ENCODE measurements at places on chromosomes 1 and 21.
A peak's percentile ranks its signal among the peaks of the same experiment; 100 is the strongest.

DNA sequence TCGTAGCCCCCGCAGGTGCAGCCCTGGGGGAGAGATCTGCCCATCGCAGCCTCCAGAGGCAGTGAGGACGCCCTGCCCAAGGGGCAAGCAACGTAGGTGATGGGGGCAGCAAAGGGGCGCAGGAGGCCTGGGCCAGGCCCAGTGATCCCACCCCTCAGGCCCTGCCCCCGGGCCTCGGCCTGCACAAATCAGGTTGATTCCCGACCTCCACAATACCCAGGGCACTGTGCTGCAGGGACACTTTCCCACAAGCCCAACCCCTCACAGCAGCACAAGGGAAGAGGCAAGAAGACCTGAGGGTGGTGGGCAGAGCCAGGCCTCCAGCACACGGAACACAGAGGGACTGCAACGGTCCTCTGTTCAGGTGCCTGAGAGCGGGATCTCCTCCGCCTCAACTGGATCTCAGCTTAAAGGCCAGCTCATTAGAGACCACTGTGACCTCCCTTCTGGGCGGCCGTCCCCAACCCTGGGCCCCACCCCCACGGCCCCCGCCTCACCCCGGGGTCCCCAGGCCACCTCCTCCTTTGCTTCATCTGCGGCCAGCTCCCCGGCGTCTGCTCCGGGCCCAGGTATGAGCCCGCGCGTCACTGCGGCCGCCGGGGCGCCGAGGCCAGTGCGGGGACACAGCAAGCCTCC is 812 bp upstream of the ARF1 start:
- no peak for DNase-seq

- DNase-seq: no peak
Observed at GRCh38 chr1:31399976-31400375, 13.0 kb upstream of the SERINC2 start.

GRCh38 chr1:99599678-99600175 is 46.2 kb upstream of the PALMD start:
- DNase-seq: no peak

DNA sequence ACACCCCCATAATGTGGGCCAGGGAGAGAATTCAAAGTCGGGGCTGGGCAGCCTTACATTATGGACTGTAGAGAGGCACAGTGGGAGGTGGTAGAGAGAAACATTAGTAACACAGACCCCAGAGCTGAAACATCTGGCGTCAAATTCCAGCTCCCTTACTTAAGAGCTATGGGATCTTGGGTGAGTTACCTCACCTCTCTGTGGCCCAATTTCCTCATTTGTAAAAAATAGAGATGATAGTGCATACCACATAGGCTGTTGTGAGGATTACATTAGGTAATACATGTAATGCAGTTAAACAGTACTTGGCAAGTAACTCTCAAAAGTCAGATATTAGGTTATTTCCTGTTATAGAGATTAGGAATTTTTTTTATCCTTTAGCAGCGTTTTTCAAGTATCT is 160.5 kb upstream of the KIAA0040 start:
- DNase-seq: no peak

DNA sequence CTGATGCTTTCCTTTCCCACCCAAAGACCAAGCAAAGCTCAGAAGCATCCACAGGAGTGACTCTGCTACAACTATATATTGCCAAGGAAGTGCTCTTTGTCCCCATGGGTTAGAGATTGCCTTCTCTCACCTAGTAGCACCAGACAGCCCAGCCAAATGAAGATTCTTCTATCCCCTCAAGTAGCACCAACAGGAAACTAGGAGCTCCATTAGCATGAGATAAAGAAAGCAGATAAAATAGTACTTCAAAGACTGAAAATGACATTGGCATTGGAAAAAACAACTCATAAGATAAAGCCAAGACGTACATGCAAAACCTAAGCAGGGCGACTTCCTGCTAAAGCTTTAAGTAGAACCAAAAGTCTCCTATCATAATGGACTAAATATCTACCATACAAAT is 871.5 kb downstream of the AMY1C start:
- DNase-seq: no peak

DNA sequence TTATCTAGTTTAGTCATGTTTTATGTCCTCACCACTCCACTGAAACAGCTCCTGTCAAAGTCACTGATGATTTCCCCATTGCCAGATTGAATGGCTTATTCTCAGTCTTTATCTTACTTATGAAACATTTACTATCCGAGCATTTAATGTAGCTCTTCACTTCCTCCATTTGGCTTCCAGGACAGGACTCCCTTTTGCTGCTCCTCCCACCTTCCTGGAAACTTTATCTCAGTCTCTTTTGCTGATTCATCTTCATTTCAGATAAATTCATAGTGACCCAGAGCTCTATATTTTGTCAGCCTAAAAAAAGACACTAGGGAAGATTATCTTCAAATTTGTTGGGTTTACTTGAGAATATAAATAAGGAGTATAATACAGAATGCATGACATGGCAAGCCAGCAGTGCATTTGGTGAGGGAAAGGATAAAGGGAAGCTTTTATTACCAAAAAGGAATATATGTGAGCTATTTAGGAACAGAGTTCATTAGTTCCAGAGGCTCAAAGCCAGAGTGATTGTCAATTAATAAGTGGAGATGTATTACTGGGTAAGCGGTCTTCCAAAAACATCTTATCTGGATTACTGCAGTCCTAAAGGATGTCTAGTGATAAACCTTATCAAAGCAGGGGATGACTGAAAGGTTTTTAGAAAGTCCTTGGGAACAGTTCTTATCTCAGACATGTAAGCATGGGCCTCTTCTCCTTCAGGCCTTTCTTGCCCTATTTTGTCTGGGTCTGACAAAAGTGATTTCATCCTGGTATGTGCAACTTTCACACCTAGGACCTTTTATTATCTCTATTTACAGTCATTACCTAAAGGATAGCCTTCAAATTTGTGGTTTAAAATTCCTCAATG is 25.6 kb downstream of the IL23R start:
- no peak for DNase-seq

GRCh38 chr1:166166329-166166697 is 488 bp downstream of the FAM78B start:
- no peak for DNase-seq

DNA sequence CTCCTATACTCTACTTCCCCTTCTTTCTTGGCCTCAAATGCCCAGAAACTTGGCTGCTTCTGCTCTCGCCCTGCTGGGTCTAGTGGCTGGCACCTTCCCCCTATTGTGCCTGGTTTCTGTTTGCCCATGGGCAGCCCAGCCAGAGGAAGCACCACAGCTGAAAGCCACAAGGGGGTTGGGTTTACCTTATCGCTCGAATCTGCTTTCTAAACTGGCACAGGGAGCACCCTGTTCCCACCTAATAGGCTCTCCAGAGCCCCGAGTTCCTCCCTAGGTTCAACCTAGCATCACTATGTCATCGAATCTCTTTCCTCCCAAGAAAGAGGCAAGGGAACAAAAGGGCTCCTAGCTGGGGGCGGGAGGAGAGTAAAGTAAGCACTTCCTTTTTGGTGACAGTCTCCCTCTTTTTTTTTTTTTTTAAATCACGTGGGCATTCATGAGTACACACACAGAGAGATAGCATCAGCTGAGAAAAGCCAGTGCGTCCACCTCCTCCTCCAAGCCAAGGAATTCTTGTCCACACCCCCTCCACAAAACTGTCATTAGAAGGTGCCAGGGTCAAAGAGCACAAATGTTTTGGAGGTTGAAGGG is 72.8 kb downstream of the PLEKHA6 start:
- peak; percentile 19 for DNase-seq

- DNase-seq: no peak
Observed at GRCh38 chr1:240462766-240463395, 149.1 kb downstream of the GREM2 start.

DNA sequence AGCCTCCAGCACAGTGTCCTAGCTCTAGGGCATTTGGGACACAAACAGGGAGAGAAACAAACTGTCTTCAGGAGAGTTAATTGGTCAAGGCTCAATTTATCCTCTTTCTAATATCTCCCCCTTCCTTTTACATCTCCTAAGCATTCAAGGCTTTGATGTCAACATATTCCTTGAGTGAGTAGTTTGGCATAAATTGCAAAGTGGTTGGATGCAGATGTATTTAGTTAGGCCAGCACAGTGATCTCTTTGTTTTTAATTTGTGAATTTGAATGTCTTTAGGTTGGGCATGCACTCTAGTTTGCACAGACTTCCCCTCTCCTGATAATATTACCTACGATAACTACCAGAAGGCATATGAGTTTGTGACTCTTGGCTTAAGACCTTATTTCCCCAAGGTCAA is 12.5 kb upstream of the OLFML2B start:
- no peak for DNase-seq

DNA sequence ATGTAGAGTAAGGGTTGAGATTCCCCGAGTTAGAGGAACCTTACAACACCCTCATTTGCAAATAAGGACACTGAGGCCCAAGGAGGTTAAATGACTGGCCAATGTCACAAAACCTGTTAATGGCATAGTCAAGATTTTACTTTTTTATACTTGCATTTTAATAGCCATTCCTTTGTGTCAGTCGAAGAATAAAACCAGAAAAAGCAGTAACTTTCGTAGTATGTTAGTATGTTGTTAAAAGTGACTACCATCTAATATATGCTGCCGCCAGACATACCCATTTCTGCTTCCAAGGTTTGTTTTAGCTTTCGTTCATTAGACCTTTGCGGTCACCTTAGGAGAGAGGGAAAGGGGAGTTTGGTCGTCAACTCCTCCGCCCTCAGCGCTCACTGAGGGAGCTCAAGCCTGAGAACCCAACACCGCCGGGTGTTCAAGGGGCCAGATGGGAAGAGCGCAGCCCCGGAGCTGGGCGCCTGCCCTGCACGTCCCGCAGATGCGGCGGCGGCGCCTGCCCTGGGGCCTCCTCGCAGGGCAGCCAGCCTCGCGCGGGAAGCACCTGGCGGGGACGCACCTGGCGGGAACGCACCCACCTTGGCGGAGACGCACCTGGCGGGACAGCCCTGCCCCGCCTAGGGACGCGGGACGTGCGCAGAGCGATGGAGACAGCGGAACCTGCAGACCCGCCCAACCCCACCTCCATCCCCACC is 466 bp downstream of the VPS26C start:
- DNase-seq: no peak

- DNase-seq: no peak
Observed at GRCh38 chr1:151553659-151554058, 13.6 kb downstream of the TUFT1 start.

DNA sequence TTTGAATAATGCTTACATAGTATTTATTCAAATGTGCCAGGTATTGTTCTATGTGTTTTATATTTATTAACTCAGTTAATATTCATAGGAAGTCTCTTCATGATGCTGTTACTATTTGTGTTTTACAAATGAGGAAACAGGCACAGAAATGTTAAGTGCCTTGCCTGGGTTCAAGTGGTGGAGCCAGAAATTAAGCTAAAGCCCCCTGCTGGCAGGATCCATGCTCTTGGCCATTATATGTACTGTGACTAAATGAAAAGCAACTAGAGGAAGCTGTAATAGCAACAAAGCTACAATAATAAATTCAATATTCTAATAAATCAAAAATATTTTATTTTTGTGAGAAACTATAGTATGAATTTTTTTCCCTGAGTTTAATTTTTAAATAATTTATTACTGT is 30.0 kb downstream of the IARS2 start:
- no peak for DNase-seq

GRCh38 chr1:234970731-234971476 is 157.7 kb downstream of the TOMM20 start:
- no peak for DNase-seq

GRCh38 chr1:44246806-44247205 is 33.5 kb downstream of the DMAP1 start:
- no peak for DNase-seq

GRCh38 chr1:245880754-245881403 is 626.2 kb downstream of the SMYD3 start:
- DNase-seq: no peak

- no peak for DNase-seq
Observed at GRCh38 chr1:230698130-230698529, 15.8 kb downstream of the AGT start.

- DNase-seq: no peak
Observed at GRCh38 chr1:29958271-29958670, 721.9 kb downstream of the PTPRU start.

GRCh38 chr1:88890791-88891317 is 513 bp downstream of the GTF2B start:
- DNase-seq: no peak

DNA sequence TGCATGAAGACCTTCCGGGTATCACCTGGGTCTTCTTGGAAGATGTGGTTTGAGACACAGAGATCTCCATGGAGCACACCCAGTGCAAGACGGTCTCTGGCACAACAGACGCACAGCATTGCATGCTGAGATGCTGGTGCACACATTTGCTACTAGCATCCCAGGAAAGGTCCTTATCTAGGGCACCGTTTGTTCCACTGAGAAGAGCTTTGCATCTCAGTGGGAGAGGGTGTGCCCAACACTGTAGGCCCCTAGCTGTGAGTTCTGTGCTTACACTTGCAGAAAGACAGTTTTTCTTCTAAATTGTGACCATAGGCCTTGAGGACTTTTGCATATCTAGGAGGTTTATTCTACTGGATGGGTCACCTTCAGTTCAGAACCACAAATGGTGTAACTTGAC is 554.1 kb downstream of the MATN1 start:
- DNase-seq: no peak

GRCh38 chr1:230708631-230709580 is 5.0 kb downstream of the AGT start:
- no peak for DNase-seq

- DNase-seq: no peak
Observed at GRCh38 chr1:193868425-193868824, 682.0 kb upstream of the B3GALT2 start.

DNA sequence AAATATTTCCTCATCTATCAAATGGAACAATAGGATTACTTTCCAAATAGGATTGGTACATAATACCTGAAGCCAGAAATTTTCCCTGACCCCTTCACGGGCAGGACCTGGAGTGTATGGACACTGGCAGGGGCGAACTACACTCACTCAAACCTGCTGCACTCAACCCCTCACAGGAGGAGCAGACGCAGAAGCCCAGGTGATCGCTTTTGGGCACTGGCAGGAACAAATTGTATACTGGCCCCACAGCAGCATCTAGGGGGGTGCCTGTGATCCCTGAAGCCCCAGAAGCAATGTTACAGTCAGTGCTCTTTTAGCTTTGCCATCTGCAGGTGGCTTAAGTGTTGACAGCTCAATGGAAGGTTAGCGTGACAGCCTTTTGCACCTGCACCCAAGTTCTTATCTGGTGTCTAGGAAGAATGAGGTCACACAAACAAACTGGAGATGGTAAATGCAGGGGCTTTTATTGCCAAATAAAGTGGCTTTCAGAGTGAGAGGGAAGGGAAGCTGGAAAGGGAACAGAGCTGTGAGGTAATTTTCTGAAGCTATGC is 199.2 kb upstream of the NEGR1 start:
- no peak for DNase-seq

DNA sequence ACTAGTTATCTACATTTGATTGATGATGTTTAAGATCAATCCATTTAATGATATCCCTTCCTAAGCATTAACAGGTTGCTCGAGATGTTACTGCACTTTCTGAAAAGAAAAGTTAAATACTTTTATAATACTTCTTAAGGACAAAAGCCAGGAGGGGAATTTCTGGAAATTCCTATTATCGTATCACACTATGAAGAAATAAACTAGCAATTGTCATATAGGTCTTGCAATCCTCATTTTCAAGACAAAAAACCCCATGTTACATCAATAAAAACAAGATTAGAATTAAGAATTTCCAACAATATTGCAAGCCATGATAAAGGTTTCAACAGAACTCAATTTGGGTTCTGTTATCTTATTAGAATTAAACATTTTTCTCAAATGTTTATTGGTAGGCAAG is 47.2 kb downstream of the HNRNPR start:
- no peak for DNase-seq

All from activated T-cell treated with anti-CD3 and anti-CD28 coated beads for 1 hour (primary cell).